Activated CD4-positive, alpha-beta T cell treated with anti-CD3 and anti-CD28 coated beads for 36 hours (primary cell): ENCODE measurements at places on chromosomes 3 and 15. TPM values are rescaled to one million over a fixed set of nuclear protein-coding genes. Genes with fewer than 3 reads are reported as not detected.

- no peak overlapping the region for H3K27ac ChIP-seq
- no peaks in the 10 kb centered on the region for H3K36me3 ChIP-seq
- H3K4me3 ChIP-seq = no peak overlapping the region
- peaks cover 9% of the 10 kb centered on the region for H3K4me1 ChIP-seq
- H3K27me3 ChIP-seq = peaks cover 46% of the 10 kb centered on the region
Observed at GRCh38 chr3:139933766-139934165, 1.2 kb upstream of the CLSTN2 start.

DNA sequence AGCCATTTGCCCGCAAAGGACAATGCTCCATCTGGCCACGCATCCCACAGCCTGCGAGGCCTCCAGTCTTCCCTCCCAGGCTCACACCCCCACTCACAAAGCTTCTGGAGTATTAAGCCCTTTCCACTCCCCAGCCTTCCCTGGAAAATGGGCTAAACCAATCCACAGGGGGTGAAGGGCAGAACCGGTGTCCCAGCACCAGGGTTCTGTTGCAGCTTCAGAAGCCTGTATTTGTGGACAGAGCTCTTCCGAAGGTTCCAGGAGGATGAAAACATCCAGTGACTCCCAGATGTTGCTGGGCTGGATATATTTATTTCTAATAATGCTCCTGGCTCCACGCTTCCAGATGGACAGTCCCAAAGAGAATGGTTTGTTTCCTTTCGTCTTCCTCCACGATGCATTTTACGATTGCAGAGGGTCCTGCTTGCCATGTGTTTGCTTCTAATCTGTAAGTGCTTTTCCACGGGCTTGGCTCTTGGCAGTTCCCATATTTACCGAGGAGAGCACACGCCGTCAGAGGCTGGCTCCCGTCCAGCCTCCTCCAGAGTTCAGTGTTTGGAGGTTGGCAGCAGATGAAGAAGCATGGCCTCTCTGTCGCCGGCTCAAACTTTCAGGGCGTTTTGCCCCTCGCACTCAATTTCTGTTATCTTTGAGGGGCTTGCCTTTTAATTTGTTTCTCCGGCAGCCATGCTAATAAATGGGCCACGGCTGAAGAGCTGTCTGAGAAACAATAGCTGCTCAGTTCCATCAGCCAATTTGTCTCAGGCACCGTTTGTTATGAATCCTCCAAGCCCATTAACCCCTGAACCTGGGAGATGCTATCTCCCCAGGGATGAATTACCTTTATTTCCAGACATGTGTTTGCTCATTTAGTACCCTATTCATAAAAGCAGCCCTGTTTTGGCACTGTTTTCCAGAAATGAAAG is 367.9 kb upstream of the PROK2 start:
- H3K27ac ChIP-seq = no peak overlapping the region
- DNase-seq = no peak
- H3K36me3 ChIP-seq = no peaks in the 10 kb centered on the region
- H3K27me3 ChIP-seq = peaks cover 7% of the 10 kb centered on the region

GRCh38 chr3:136235545-136235944 is 14.6 kb upstream of the PCCB start:
- DNase-seq = no peak
- H3K27me3 ChIP-seq = peaks cover 2% of the 10 kb centered on the region
- H3K36me3 ChIP-seq = no peaks in the 10 kb centered on the region
- H3K4me1 ChIP-seq = no peaks in the 10 kb centered on the region

GRCh38 chr3:115790759-115791158 is 167.4 kb downstream of the GAP43 start:
- no peak overlapping the region for H3K4me3 ChIP-seq
- H3K4me1 ChIP-seq = peaks cover 33% of the 10 kb centered on the region
- no peaks in the 10 kb centered on the region for H3K36me3 ChIP-seq
- peak; percentile 75 for DNase-seq
- H3K27me3 ChIP-seq = no peaks in the 10 kb centered on the region

Gene PLSCR5
- total RNA-seq = not detected

Gene ZNF385D
- not detected for total RNA-seq
